ENCODE measurements at places on chromosomes 7 and 10.

DNA sequence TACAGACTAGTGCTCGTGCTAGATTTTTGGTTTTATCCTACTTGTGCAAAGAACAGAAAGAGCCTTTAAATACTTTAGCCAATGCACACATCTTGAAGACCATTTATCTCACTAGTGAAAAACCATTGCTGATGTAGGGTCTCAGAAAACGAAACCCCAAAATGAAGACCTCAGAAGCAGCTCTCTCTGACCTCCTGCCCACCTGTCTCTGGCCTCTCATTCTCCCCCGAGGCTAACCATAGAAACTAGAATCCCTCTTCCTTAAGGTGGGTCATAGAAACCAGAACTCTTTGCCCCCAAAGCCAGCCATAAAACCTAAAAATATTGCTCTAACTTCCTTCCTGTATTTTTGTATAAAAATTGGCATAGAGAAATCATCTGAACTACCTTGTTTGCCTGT, 112.2 kb downstream of the KIF20B start:
- DNase-seq, result no peak

DNA sequence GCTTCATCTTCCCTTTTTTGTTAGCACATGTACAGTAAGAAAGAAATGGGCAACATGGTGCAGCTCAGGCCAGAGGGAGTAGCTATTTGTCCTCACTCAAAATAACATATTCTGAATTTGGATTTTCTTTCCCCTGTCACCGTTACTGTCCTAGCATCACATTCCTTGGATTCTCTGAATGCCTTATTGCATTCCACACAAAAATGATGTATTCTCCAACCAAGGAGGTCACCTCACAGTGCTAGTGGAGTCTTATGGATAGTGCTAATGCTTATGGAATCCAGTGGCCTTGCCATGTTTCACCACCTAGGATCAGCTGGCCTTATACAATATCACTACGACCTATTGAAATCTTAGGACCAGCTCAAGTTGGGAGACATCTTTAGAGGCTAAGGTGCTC, 7.2 kb downstream of the PRSS58 start:
- DNase-seq, result no peak

DNA sequence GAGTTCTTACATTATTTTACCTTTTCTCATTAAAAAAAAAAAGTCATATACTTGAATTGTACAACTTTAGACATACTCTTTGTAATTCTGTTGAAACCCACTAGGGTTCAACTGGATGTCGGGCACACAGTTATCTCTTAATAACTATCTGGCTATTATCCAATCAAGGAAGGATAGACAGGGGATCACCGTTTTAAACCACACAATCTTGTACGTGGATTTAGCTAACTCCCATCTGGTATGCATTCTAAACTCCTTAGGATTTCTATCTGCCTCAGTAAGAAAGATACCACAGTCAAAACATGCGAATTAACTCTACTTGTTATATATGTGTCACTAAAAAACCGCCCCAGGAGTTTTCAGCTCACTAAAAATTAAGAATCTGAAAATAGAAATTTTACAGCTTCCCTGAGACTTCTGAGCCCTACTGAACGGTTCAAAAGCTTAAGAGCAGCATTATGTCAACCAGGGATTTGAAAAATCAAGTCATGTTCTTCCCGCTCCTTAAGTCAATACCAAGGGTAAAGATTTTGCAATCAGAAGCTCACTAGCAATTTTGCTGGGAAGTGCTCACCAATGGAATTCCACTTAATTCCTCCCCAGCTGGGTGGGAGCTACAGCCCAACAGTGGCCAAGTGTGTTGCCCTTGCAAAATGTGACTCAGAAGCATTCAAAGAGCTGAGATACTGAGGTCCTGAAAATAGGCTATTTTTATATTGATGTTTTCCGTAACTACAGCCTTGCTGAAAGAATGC, 267.0 kb downstream of the FRMD4A start:
- no peak for DNase-seq

DNA sequence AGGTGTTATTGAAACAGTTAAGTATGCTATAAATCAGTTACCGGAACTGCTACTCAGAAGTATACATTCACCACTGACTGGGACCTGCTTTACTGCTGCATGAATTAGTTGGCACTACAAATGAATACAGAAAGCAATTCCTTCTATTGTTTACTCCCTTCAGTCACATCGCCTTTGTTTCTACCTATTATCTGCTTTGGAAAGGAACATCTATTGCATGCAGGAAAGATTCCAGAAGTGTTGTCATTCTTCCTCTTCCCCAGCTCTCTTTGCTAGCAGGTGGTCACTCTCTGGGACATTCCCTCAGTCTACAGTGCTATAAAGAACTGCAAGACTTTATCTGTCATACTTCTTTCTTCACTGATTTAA, 131.3 kb downstream of the ANK3 start:
- no peak for DNase-seq

DNA sequence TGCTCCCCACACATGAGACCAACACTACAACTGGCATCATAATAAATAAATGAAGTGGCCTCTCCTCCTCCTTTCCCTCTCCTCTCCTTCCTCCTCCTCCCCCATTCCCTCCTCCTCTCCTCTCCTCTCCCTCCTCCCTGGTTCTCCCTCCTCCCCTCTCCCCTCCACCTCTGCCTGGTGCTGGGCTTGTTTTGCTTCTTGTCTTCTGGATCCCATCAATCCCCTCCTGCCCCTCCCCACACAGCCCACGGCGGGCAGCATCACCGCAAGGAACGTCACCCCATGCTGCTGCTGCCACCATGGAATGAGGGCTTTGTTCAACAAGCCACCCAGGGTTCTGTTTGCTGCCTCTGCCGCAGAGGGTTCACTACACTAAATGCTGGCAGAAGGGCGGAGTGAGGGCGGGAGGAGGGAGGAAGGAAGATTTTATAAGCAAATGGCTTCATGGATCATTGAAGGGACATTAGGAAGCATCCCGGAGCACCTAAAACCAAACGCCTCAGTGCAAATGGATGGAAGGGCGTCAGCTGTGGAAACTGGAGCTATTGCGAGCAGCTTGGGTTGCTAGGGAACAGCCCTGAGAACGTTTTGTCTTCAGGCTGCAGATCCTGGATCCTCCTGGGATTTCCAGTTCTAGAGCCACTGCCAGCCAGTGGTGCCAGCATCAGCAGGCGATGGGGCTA, 379.7 kb upstream of the ZMIZ1 start:
- no peak for DNase-seq

- DNase-seq, result no peak
Observed at GRCh38 chr7:45898222-45898621, 9.9 kb downstream of the IGFBP1 start.

DNA sequence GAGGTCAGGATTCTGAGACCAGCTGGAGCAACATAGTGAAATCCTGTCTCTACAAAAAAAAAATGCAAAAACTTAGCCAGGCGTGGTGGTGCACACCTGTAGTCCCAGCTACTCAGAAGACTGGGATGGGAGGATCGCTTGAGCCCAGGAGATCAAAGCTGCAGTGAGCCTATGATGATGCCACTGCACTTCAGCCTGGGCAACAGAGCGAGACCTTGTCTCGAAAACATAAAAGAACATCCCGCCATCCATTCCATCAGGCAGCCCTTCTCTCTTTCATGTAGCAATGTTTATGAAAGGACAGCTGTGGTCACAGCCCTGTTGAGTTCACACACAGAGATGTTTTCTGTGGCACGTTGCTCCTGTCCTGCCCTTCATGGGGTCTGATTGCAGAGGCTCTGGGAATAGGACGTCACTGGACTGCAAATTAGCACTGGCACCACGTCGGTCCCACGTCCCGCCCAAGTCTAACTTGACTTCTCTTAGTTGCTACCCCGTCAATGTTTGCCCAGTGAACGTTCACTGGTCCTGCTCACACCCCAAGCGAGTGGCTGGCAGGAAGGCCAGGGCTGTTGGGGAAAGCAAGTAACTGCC, 64.5 kb upstream of the MYL10 start:
- no peak for DNase-seq

GRCh38 chr10:77625379-77625778, 12.2 kb downstream of the KCNMA1 start:
- DNase-seq, result no peak

- no peak for DNase-seq
Observed at GRCh38 chr7:126557271-126557670, 695.5 kb downstream of the GRM8 start.

DNA sequence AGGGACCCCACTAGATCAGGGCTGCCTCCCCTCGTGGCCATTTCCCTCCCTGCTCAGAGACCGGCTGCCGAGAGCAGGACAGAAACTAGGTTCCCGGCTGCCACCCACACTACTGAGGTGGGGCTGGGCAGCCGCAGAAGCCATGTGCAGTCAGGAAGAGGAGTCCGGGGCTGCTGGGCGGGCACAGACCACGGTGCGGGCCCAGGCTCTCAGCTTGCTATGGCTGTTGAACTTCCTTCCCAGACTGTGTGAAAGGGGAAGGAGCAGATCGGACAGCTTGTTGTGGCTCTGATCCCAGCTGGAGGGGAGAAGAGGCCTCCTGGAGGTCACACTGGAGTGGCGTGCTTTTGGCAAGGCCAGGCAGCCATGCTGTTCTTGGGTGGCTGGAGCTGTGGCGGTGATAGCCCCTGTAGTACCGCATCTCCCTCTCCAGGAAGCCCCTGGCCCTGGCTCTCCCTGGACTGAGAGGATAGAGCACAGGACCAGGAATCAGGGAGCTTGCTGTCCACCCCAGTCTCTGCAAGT, 56.8 kb downstream of the HK1 start:
- no peak for DNase-seq

GRCh38 chr10:132479603-132480221, 57.9 kb upstream of the INPP5A start:
- DNase-seq, result peak; percentile 6

DNA sequence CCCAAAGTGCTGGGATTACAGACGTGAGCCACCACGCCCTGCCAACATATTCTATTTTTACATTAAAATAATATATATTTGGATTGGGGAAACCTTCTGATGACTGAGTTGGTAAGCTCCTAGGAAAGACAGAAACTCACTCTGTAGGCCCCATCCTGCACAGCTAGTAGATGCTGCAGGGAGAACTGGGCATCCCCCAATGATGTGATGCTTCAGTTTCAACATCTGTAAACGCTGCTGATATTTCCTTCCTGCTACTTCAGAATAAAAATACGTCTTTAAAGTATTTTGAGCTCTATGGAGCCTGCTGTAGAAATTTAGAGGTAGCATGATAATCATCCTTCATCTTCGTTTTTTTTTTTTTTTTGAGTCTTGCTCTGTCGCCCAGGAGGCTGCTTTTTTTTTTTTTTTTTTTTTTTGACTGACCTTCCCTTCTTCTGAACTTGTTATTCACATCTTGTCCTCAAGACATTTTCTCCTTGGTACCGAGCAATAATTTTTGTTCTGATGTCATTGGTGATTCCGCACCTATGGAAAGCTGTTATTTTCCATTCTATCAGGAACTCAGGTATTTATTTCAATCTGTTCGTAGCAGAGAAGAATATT, 21.8 kb upstream of the INPP5F start:
- no peak for DNase-seq

GRCh38 chr10:96222441-96222840, 48.9 kb downstream of the BLNK start:
- DNase-seq, result peak; percentile 45

- no peak for DNase-seq
Observed at GRCh38 chr10:63376560-63377304, 89.0 kb downstream of the JMJD1C start.

DNA sequence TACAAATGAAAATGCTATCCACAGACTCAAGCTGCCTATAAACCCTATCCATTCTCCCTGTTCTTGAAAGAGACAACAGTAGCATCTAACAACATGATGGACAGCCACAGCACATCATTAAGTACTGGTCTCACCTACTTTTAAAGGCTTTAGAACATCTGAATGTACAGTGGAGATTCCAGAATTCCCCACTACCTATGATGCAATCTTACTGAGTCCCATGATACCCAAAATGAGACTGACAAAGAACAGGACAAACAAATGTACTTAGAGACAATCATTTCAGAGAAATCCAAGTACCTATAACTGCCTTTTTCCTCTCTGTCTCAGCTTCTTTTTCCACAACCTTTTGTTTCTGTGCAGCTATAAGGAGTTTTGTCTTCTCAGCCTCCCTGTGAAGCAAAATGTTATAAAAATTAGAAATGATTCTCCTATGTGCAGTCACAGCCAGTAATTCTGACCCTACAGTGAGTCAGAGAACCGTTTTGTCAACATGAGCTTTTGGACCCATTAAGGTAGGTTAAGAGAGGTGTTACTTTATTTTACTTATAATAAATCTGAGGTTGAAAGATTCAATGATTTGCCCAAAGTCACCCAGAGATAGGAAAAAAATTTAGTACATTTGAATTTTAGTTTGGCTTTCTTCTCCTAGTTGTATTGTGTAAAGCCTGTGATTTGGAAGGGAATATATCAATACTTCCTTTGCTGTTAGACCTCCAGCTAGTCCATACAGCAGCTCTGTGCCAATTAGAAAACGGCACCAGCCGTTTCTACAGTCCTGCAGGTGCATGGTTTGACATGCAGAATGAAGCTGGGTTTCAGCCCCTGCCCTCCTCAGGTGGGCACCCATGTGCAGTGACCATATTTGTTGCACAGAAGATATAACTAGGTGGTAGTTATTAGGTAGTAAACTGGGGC, 21.9 kb downstream of the ERLIN1 start:
- no peak for DNase-seq

DNA sequence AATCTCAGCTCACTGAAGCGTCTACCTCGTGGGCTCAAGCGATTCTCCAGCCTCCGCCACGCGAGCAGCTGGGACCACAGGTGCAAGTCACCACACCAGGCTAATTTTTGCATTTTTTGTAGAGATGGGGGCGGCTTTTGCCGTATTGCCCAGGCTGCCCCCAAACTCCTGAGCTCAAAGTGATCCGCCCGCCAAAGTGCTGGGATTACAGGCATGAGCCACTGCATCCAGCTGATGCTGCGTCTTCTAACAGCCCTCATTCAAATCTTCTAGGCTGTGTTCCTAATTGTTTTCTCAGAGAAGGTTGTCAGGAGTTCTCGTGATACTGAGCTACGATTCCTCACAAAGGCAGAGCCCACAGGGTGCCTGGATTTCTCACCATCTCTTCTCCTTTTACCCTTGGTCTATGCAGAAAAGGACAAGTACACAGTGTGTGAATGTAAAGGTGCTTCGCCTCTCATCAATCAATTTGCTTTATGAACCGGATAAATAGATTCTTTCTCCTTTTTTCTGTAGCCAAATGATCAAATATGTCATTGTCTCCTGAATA, 247.3 kb upstream of the PTN start:
- DNase-seq, result no peak

DNA sequence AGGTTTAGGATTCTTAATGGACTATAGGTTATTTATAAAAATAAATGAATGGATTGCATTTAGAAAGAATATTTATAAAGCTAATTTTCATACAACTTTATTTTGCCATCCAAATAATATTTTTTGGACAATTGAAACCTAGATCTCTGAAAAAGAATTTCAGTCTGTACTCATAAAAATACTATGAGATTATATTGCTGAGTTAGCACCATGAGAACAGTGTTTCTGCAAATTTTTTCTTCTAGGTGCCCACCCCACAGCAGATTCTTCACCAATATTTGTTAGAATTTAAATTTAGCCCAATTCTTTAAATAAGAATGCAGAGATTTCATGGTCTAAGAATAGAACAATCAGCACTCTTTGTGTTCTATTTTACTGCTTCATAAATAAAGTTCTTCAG, 85.6 kb upstream of the TEX47 start:
- no peak for DNase-seq
